ENCODE measurements at places on chromosomes 6 and 20.

DNA sequence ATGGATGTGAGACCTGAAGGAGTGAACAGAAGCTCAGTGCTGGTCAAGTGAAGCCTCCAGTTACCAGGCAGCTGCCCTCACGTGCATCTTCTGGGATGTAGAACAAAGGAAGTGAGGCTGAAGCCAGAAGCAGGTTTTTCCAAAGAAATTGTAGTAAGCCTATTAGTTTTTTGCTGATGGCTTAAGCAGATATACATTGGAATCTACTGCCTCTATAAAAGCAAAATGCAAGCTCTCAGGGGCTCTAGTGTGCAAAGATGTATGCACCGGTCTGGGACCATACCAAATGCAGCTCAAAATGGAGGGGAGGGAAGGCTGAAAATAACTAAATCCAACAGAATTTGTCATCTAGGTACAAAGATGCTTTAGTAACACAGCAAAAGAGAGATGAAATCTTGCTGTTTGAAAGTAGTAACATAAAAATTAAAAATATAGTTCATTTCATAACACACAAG is 77.0 kb downstream of the DTNBP1 start:
- DNase-seq, result no peak

DNA sequence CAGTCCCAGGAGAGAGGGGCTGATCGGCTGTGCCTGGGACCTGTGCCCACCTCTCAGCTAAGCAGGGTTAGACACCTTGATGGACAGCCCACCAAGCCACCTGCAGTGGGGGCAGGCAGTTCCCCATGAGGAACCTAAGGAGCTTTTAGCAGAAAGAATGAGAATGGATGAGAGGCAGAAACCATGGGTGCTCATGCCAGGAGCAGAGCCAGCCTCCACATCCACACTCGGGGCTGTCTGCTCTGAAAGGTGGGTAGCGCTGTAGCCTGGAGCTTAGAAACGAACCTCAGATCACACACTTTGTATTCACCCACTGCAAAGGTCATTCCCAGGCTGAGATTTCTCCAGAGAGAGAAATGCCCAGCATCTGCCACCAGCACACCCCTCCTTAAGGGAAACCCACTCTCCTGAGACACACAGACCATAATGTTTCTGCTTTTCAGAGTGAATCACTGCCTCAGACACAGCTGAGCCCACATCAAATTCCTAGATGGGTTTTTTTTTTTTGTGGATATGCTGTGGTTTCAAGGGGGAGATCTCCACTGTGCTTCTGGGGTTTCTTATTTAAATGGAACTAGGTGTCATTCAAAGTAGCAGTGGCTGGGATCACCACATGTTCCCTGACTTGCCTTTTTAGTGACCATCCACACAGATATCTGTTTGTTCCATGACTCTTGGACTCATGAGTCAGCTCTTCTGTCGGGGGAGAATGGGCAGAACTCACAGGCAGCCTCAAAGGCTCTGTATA is 218.9 kb downstream of the EYA2 start:
- no peak for DNase-seq

GRCh38 chr6:106107043-106107613 is 21.0 kb downstream of the PRDM1 start:
- DNase-seq, result no peak

GRCh38 chr6:167917551-167918154 is 79.8 kb upstream of the KIF25 start:
- no peak for DNase-seq

- DNase-seq, result no peak
Observed at GRCh38 chr6:83637953-83638352, 70.9 kb downstream of the SNAP91 start.

DNA sequence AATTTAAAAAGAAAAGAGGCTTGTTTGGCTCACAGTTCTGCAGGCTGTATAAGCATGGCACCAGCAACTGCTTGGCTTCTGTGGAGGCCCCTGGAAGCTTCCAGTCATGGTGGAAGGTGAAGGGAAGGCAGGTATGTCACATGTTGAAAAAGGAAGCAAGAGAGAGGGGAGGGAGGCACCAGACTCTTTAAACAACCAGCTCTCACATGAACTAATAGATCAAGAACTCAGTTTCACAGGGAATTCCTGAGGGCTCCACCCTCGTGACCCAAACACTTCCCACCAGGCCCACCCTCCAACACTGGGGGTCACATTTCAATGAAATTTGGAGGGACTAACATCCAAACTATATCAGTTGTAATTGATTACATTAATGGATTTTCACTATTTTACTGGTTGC is 127.9 kb upstream of the MLIP start:
- DNase-seq, result no peak

DNA sequence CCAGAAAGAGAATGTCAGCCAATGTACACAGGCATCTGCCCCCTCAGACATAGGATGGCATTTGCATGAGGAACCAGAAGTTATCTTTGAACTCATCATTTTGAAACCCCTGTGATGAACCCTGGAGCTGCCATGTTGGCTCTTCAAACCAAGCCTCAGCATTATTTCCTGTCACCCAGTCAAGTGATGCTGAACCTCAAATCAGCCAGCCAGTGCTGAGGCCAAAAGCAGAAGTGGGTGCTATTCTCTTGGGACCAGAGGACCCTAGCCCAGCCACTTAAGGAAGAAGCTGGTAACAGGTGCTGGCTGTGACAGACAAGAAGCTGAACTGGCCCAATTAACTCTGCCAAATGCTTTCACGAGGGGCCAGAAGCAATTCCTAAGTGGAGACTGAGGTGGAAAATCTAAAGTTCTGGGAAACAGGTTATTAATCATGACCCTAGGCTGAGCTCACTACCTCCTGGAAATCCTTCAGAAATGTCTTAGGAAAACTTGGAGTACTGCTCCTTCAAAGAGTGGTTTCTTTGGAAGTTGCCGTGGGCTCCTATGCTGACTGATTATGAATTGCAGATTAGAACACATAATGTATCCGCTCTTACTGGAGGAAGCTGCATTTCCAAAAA is 4.0 kb downstream of the PKIG start:
- DNase-seq, result no peak

- DNase-seq, result no peak
Observed at GRCh38 chr6:80501636-80502035, 395.2 kb downstream of the BCKDHB start.

- no peak for DNase-seq
Observed at GRCh38 chr6:54515713-54516112, 207.5 kb downstream of the TINAG start.

GRCh38 chr6:74936886-74937285 is 269.0 kb downstream of the COL12A1 start:
- no peak for DNase-seq

GRCh38 chr20:37853823-37854375 is 49.0 kb upstream of the VSTM2L start:
- DNase-seq, result no peak

DNA sequence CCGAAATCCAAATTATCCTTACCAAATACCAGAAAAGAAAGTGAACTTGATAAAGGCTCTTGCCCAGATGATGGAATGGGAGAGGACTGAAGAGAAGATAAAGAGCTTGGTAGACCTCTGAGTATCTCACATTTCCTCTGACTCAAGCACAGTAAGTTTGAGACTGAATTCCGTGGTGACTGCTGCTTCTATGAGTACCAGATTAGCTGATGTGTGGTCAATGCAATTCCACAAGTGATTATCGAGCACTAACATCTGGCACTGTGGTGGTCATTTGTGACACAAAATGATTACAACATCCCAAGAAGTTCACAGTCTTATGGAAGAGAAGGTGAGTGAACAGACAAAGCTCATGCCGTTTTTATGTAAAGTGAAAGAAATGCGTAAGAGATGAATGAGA is 2.6 kb upstream of the RPS6KA2 start:
- no peak for DNase-seq

GRCh38 chr20:49100972-49101371 is 54.9 kb downstream of the CSE1L start:
- DNase-seq, result no peak

GRCh38 chr6:168247443-168248147 is 72.0 kb downstream of the DACT2 start:
- DNase-seq, result no peak

DNA sequence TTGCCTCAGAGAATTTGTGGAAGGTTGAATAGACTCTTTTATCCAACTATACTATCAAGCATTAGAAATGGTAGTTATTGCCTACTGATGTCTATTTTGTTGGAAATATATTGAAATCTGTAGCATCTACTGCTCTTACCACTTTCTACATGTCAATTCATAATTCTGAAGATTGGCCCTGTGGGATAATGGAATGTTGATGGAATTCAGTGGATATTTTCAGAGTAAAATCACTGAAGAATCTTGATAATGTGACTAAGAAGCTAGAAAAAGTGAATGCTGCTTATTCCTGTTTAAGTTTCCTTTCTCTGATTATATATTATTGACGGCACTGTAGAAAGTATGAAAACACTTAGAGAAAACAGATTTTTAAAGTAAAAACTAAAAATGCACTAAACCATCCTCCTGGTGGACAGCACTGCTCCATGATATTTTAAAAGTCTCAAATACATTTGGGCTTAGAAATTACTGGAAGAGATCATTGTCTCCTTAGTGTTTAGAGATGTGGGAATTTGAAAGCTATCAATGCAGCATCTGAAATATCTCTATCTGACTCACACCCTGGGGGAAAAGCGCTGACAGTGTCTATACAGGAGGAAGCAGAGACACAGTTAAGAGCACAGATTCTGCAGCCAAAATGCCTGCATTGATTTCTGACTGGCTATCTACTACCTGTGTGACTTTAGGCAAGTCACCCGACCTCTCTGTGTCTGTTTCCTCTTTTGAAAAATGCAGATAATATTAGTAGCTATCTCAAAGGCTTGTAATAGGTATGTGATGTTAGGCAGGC is 37.9 kb upstream of the RCAN2 start:
- DNase-seq, result no peak

- no peak for DNase-seq
Observed at GRCh38 chr20:26154224-26154623, 457.6 kb upstream of the ZNF337 start.

DNA sequence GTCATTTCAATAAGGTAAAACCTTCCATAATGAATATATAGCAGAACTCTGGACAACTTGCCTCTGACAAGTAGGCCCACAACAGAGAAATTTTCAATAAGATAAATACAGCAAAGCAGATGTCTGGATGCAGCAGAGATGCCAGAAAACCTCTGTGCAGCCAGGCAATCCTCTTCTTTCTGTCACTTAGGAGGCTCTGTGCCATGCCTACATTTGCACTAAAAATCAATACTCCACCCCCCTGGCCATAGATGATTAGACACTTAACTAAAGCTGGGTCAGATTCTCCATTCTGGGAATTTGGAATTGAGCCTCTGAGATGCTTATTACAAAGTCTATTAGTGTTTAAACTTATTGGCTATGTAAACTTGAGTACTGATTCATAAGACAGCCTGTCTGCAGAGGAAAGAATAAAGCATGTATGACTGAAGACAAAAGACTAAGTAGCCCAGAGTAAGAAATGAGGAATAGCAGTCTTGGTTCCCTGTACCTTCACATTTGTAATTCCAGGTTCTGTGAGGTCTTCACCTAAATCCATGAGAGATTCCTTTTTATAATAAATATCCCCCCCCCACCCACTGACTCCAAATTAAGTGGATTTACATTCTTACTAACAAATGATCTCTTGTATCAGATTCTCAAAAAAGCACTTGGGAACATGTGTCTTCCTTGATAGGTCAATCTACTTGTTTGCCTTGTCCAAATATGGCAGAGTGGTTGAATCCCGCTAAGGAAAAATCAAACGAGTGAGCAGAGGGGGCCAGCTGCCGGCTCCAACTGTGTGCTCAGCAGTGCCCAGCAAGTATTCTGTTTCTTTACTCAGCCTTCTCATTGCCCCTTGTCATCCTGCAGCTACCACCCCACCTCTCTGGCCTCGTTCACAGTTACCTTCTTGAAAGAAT is 20.4 kb downstream of the MAN1A1 start:
- DNase-seq, result no peak

- DNase-seq, result peak; percentile 80
Observed at GRCh38 chr6:31541658-31542521, at the start of gene DDX39B. TSS of gene DDX39B (minus strand) at chr6:31542003. CDS start at chr6:31540532, 1,471 bp downstream.

GRCh38 chr6:18042536-18043145 is 55.2 kb upstream of the KIF13A start:
- DNase-seq, result no peak

DNA sequence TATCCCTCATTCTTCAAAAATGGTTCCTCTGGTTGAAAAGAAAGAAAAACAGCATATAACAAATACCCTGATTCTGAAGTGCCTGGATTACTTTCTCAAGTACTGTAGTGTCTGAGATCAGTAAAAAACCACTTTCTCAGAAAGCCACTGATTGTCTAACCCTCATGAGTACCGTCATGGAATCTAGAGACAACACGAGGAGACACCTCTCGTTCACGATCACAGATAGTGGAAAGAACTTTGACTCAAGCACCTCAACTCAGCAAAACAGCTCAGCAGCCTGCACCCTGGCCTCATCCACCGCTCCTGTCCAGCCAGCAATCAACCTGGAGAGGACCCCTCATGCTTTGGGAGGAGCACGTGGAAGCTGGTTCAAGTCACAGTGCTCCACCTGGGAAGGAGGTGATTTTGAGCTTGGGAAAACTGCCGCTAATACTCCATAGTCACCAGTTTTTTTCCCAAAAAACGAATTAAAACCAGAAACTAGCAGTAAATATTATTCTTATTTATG is 1.0 kb downstream of the SCML4 start:
- peak; percentile 31 for DNase-seq

DNA sequence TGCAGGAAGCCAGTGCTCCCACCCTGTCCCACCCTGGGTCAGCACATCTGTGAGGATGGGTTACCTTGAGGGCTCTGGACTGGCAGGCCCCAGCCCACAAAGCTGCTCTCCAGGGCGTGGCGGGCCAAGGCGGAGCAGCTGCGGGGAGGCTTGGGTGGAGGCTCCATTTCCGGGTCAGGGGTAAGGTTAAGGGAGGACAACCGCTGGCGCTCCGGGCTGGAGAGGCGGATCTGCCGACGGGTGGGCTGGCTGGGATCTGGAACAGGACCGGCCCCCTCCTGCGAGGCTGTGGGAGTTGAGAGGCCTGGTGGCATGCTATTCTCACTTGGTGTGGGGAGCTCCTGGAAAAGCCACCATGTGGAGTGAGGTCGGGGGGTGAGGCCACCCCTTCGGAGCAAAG is 5.5 kb downstream of the SMPD2 start:
- no peak for DNase-seq

DNA sequence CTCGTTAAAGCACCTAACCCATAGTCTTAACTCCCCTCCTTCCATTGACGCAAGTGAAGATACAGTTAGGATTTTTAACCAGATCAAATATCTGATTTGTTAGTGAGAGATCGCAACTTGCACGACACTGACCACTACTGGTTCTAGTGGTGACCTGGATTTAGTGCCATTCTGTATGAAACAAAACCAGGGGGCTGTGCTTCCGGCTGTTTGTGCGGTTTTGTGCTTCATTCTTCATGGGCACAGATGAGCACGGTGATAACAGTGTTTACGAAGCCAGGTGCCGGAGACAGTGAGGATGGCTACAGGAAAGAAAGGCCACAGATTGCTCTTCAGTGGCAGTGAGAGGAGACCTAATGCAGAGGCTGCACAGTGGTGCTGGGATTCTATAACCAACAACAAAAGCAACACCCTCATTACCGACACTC is 75.5 kb downstream of the NOL4L start:
- DNase-seq, result peak; percentile 21

GRCh38 chr6:42993445-42993844 is 9.1 kb downstream of the PPP2R5D start:
- DNase-seq, result no peak

All from stimulated activated CD4-positive, alpha-beta T cell treated with anti-CD3 and anti-CD28 coated beads, TNF-alpha, amount 100 ng/mL, for 4 hours (primary cell).